ENCODE measurements at places on chromosomes 6 and 20.

DNA sequence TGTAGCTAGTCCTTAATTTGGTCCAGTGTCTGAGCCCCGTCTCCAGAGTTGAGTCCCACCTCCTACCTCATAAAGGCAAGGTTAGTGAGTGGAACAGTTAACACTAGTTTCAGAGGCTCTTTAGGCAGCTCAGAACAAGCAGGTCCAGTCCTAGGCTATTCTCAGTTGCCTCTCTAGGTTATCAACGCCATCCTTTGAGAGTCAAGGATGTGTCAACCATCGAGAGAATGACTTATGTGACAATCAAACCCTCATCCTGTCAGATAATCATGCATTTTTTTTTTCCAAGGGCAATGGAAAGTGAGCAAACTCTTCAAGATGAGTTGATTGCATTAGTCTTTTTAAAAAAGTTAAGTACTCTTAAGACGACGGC lies 64.0 kb upstream of the TXNDC5 start:
- DNase-seq: no peak

DNA sequence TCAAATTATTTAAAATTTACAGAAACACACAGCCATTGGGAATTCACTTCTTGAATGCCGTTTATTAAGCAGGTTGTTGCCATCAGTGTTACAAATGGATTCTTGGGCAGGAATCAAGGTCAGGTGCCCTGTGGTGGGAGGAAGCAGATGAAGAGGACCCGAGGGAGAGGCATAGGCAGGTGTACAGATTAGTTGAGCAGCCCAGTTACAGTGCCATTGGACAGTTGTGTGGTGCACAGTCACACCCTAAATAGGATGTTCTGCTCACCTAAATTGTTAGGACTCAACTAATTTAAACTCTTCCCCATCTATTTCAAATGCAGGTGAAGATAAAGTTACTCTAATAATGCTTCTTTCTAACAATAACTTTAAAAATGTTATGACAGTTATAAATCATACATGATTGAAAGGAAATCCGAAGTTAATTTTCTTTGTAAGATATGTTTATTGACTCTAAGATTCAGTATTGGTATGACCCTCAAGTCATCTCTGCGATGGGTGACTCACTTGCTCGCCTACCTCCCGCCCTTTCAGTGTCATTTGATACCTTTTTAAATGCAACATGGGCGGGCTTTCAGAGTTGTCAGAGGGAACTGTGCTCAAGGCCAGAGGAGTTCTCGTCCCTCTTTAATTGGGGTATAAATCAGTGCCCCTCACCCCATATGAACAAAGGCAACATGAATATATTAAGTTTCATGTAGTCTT lies 35.1 kb downstream of the DSE start:
- DNase-seq: no peak

DNA sequence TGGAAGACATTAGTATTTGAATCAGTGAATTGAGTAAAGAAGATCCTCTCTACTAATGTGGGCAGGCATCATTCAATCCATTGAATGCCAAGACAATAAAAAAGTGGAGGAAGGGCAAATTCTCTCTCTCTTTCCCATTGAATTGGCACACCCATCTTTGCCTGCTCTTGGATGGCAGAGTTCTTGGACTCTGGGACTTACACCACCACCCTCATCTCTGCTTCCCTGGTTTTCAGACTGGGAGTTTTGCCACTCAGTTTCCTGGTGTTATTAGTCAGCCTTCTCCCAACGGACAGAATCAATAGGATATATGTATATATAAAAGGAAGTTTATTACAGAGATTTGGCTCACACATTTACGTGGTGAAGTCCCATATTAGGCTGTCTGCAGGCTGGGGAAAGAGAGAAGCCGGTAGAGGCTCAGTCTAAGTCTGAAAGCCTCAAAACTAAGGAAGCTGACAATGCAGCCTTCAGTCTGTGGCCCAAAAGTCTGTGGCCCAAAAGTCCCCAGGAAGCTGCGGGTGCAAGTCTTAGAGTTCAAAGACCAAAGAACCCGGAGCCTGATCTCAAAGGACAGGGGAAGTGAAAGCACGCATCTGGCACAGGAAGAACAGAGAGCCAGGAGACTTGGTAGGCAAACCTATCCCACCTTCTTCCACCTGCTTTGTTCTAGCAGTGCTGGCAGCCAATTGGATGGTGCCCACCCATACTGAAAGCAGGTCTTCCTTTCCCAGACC lies 64.4 kb downstream of the SMPDL3A start:
- DNase-seq: no peak

DNA sequence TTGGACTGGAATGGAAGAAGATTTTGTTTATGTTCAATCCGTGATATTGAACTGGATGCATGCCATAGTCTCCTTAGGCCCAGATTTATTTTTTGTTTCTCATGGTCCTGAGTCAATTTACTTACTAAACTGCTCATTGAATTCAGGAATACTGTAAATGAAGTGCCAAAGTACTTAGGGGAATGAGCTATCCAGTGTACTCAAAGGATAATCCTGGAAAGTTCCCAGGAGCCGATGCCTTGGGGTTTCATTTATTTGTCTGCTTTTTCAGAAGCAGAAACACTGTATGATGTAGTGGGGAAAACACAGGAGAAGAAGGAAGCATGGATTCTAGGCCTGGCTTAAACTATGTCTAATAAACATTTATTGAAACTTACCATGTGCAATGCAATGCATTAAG lies 56.1 kb upstream of the THEMIS start:
- DNase-seq: no peak

GRCh38 chr6:12147557-12148316 lies 135.6 kb downstream of the HIVEP1 start:
- DNase-seq: no peak

- DNase-seq: no peak
These were observed 165.9 kb upstream of the KCNK16 start for GRCh38 chr6:39488255-39488879.

DNA sequence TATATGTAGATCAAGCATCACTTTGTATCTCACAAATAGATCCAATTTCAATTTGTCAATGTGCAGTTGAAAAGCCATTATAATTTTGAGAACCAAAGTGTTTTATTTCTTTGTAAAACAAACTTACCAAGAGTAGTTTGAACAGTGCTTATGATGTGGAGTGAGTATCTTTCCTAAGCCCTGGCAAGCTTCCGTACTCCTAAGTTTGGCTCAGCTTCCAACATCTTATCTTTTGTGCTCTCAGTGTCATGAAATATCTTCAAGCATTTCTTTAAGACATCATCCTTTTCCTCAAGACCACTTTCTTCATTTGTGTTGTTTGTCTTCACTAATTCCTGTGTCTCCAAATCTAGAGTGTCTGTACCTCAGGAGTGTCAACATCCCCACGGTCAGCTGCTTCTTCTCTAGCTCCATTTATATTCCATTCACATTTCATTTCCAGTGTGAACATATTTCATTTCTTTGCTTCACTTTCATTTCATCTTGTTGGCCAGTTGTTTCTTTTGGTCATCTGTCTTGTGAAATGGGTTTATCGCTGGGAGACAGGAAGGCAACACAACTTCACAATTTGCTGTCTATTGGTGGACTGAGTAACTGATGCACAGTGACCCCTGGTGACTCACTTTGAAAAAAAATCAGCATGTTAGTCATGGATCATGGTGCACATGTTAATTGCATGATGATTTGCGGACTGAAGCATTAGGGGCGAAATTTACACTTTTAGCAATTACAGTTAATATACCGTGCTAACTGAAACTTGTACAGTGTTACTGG lies 36.9 kb downstream of the SLC24A3 start:
- DNase-seq: no peak

DNA sequence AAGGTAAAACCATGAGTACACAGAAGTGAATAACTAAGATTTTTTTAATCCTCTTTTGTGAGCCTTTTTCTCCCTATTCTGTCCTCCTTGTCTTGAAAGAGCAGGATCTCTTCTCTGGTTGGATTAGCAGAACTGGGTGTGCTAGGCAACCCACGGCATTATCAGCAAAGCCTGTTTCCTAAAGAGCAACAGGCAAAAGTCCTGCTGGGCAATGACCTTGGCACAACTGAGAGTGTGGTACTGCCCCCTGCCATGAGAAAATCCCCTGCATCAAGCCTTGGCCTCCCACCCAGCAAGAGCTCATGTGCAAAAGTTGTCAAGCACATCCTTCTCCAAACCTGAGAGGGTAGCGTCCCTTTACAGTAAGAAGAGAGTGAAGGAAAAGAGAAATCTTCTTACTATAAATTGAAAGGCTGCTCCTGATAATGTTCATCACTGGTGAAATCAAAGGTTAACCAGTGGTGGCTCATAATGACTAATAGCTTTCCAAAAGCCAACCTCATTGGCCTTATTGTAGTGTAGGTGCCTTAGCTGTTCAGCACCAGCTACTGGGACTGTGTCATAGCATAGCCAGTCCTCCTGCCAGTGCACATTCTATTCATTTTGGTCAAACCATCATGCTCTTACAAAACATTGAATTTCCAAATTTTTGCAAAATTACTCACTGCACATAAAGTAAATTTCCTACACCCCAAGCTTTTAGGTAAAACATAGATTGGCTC lies 17.1 kb downstream of the KIF6 start:
- DNase-seq: no peak

- no peak for DNase-seq
These were observed at the start of gene TREML4 for GRCh38 chr6:41228096-41228495. TREML4 (plus strand) TSS chr6:41228349; CDS start chr6:41228428, 79 bp downstream.

- DNase-seq: peak; percentile 20
These were observed 893 bp downstream of the POLR1H start for GRCh38 chr6:30061858-30062458.

- DNase-seq: no peak
These were observed 20.3 kb downstream of the TTPAL start for GRCh38 chr20:44495802-44496481.

GRCh38 chr6:126570507-126570906 lies 230.6 kb downstream of the CENPW start:
- DNase-seq: no peak

- DNase-seq: peak; percentile 9
These were observed 963 bp downstream of the MPIG6B start for GRCh38 chr6:31723980-31724691.

- DNase-seq: peak; percentile 46
These were observed 518 bp downstream of the PEX6 start for GRCh38 chr6:42978487-42978838.

GRCh38 chr6:57033228-57033627 lies 13.3 kb upstream of the KIAA1586 start:
- DNase-seq: no peak

- peak; percentile 10 for DNase-seq
These were observed 1.3 kb downstream of the EPHA7 start for GRCh38 chr6:93418033-93418407.

DNA sequence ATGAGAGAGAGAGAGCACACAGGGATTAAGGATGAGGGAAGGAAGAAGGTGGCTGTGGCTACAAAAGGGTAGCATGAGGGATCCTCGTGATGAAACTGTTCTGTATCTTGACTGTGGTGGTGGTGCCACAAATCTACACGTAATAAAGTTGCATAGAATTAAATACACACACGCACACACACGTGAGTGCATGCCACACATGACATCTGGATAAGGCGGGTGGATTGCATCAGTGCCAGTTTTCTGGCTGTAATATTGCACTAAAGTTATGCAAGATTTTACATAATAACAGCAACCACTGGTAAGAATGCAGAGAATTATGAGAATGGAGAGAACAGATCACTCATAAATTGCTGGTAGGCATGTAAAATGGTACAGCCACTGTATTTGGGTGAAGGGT lies 16.9 kb upstream of the STK35 start:
- DNase-seq: no peak

GRCh38 chr6:161117308-161117707 lies 125.7 kb downstream of the MAP3K4 start:
- DNase-seq: no peak

GRCh38 chr20:37381621-37382471 lies 35.9 kb downstream of the SRC start:
- no peak for DNase-seq

- DNase-seq: no peak
These were observed 43.9 kb upstream of the EXOC2 start for GRCh38 chr6:736657-737446.

DNA sequence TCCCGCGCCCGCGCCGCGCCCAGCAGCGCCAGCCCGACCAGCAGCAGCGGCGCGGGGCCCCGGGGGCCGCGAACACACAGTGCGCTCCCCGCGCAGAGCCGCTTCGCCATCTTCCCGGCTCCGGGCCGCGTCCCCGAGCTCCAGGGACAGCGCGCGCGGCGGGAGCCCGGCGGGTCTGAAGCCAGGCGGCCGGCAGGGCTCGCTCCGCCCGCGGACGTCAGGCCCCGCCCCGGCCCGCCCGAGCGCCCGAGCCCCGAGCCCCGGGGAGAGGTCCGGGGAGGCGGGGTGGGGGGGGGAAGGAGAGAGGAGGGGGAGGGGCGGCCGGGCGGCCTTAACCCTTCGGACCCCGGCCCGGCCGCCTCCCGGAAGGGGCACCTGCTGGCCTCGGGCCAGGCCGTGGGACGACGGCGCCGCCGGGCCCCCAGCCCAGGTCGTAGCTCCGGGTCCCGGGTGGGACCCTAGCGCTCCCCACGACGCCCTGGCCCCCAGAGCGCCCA lies at the start of gene LAMA5:
Gene LAMA5 (minus strand): TSS at position 177 of the 497 bp plus-strand sequence. CDS start 67 bp downstream, at position 110.
- DNase-seq: peak; percentile 62

DNA sequence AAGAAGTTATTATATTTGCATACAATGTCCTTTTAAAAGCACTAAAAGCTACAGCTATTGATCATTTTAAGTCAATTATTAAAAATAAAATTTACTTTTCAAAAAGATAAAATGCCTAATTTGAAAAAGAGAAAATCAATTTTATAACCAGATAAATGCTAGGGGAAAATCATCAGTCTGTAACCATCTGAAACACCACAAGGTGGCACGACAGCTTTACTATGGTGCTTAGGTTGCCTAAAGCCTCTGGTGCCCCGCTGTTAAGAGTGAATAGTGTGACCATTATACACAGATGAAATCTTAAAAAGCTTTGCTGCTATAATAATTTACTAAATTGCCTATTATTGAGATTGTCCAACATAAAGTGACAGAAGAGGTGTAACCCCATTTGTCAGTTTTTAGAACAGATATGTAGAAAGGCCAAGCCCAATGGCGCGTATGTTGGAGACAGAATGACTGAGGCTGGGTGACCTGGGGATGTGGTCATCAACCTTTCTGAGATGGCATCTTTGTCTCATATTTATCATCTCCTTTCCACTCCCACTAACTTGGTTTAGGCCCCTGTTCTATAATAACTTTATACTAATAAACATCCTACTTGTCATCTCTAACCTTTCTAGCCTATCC lies 100.8 kb downstream of the MOXD1 start:
- peak; percentile 23 for DNase-seq

DNA sequence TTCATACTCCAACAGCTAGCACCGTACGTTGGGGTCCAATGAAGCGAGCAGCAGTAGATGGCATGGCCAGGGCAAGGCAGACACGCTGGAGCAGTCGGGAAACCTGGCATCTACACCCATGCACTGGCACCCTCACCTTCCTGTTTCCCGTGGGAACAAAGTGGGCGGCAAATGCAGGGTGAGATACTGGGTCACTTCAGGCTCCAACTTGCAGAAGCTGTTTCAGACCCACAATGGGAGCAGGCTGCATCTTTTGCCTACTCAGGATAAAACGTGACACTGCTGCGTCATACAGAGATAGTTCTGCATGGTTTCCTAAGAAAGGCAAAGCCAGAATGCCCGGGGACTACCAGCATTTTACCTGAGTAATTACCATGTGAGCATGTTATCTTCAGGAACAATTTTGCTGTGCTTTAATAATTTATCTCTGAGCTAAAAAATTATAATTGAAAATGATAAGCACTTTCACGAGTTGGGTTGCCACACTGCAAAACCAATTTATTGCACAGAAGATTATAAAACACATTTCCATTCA lies 10.9 kb upstream of the CD93 start:
- DNase-seq: no peak

GRCh38 chr20:19427913-19428312 lies 215.5 kb downstream of the SLC24A3 start:
- DNase-seq: no peak
